ENCODE measurements at places on chromosomes 2 and 18. TPM values are rescaled to one million over a fixed set of nuclear protein-coding genes. Genes with fewer than 3 reads are reported as not detected.

Gene C2orf69
- 18.4 TPM for total RNA-seq

Gene RAMP1
- total RNA-seq: 4.9 TPM

Gene CNTNAP5
- total RNA-seq: not detected

Gene LCT
- 0.19 TPM for total RNA-seq

Gene GALR1
- not detected for total RNA-seq

Gene SALL3
- total RNA-seq: not detected

Gene GPR39
- total RNA-seq: not detected

Gene MFF
- total RNA-seq: 79.4 TPM

Gene REG3G
- not detected for total RNA-seq

Gene CPS1
- total RNA-seq: 1.4 TPM

Gene RAB6C
- not detected for total RNA-seq

Gene ST8SIA5
- total RNA-seq: 0.15 TPM

Gene VRK2
- total RNA-seq: 32.8 TPM

Gene DNER
- not detected for total RNA-seq

Gene EPB41L3
- 13.7 TPM for total RNA-seq

All from activated CD4-positive, alpha-beta T cell treated with anti-CD3 and anti-CD28 coated beads, Interleukin-2, amount 10 ng/mL, durations not matched to agents 7 days and 5 days (primary cell).